ENCODE measurements at places on chromosomes 7 and 10.

DNA sequence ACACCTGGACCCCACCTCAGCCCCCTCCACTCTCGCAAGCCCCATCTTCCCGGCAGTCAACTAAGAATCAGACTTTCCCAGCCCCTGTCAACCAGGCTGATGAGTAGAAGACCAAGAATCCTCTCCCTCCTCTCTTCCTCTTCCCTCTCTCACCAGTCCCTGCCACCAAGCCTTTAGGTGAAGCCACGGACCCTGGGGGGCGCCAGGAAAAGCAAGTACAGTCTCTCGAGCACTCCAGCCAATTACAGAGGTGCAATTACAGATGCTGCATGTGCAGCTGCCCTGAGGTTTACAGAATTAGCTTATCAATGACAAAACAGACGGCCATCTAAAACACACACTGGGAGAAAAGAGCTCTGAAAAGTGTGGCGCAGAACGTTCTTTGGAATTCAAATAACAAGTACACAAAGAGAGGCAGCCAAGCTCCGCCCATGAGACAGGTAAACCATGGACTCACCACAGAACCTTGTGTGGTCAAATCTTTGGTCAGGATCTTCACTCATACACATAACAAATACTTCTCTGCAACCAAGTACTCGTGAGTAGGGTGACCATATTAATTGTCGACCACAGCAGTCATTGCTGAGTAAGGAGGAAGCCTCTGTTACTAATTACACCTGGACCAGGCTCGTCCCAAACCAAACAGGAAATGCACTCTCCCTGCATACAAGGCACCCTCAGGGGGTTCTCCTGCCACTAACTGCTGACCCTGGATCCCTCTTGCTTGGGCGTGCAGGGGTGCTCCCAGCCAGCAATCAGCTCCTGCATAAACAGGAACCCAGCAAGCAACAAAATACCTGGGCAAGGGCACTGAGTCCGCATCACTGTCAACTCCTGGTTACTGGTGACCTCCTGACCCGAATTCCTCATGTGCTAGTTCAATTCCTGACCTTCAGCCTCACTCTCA, 189.2 kb downstream of the FAM107B start:
- no peak for DNase-seq

DNA sequence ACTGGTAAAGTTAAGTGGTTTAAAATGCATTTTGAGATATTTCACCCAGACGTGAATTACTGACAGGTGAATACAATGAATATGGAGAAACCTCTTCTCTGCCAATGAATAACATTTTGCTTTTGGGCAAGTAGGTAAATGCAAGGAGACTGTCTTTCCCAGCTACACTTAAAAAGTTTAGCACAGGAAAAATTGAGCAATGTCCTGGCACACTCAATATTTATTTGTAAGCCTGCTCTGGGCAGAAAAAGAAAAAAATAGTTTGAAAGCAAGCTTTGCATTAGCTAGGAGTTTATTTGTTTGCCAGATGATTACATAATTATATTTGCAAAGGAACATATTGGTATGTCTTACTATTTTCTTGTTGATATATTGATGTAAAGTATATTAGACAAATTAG, 624.2 kb downstream of the ACTR3B start:
- DNase-seq: no peak

DNA sequence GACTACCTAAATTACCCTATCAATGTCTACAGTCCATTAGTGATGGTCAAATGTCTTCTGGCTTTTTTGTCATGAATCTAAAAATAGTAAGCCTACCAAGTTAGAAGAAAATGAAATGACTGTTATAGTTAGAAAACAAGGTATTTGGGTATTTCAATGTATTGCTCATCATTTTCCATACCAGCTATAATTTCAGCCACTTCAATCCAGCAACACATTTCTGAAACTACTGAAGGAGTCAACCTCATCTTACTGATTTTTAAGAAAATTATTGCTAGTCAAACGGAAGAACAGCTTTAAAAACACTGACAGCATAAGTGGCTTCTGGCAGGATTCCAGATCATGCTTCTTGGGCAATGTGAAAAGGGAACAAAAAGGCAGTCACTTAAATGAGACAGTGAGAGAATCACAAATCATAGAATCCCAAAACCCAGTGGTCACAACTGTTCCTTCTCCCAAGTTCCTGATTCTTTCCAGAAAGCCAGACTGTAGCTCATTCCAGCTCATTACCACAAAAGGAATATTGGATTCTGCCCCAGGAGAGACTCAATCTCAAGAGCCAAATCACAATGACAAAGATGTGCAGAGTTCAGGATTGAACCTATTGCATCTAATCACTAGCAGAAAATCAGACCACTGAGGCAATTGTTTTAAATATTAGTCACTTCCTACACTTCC, 61.2 kb upstream of the LRRN3 start:
- DNase-seq: no peak

DNA sequence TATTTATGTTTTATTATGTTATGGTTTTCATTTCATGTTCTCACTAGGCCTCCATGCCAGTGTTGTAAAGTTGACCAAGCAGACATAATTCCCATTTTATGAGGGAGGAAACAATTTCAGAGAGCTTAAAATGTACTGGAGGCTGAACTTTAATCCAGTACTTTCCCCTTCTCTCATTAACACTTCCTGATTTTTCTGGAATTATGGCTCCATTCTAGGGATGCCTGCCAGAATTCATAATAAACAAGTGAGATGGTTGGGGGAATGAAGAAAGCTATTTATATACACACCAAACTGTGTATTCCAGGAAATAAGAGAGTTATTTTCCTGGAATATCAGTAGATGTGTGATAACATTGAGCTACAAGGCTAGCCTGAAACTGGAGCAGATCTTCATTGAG, 6.9 kb downstream of the TMEM236 start:
- no peak for DNase-seq

DNA sequence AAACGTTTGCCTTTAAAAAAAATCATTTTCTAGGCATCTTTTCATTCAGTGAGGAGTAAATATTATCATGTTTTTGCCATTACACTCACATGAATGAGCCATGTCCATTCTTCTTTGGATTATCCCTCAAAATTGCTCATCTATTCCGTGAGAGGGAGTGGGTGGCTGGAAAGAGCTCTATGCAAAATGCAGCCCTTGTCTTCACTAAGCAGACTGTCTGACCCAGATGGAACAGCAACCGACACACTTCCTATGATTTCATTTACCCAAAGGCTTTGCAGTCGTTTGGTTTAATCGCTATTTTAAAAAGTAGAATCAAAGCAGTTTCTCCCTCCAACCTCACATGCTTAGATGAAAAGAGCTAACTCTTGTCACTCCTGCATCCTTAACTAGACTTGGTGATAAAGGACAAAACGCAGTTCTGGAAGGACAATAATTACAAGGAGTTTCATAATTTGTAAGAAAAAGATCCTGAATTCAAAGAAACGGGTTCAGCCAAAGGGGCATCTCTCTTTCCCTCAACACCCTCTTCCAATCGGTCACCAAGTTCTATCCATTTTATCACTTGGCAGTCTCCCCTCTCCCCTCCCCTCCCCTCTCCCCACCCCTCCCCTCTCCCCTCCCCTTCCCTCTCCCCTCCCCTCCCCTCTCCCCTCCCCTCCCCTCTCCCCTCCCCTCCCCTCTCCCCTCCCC, 198.1 kb upstream of the STK17A start:
- DNase-seq: no peak

DNA sequence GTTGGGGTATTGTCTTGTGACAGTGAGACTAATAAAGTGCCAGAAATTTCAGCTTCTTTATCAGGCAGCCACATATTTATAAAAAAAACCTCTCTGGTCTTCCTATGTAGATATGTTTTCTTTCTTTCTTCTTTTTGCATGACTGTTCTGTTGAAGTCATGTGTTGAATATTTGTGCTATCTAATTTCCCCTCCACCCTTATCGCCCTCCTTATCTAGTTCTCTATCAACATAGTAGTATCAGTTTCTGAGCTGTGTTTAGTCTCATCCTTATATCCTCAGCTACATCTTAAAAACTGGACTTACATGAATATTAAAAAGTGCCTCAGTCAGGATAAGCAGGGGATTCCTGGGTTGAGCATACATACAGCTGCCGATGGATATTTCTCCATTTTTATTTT, 53.9 kb downstream of the SEMA3D start:
- DNase-seq: no peak

- no peak for DNase-seq
Measured at GRCh38 chr10:74056050-74056818, 58.3 kb downstream of the VCL start.

DNA sequence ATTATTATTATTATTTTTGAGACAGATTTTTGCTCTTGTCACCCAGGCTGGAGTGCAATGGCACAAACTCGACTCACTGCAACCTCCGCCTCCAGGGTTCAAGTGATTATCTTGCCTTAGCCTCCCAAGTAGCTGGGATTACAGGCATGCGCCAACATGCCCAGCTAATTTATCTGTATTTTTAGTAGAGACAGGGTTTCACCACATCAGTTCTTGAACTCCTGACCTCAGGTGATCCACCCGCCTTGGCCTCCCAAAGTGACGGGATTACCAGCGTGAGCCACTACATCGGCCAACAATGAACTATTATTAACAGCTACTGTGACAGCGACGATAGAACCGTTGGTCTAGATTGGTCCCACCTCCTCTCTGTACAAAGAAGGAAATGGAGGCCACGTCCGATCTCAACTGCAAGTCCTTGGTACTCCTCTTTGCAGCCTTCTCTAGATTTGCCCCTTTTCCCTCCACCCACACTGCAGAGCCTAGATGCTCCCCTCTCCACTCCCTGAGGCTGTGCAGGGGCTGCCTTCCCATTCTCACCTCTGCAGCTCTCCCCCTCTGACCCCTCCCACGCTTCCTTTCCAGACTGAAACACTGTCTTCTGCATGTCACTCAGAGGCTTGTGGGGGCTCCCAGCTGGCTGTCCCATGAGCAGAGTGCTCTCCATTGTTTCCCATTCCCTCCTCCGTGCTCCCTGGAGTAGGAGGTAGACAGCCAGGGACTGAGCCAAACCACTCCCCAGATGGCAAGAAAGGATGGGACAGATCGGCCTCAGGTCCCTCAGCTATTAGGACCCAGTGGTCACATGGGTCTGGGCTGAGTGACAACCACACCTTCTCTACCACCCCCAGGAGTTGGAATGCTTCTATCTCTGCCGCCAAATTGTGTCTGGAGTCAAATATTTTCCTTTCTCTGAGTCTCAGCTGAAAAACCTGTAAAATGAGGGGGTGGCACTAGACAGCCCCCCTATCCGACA, 2.3 kb downstream of the LOXL4 start:
- no peak for DNase-seq

DNA sequence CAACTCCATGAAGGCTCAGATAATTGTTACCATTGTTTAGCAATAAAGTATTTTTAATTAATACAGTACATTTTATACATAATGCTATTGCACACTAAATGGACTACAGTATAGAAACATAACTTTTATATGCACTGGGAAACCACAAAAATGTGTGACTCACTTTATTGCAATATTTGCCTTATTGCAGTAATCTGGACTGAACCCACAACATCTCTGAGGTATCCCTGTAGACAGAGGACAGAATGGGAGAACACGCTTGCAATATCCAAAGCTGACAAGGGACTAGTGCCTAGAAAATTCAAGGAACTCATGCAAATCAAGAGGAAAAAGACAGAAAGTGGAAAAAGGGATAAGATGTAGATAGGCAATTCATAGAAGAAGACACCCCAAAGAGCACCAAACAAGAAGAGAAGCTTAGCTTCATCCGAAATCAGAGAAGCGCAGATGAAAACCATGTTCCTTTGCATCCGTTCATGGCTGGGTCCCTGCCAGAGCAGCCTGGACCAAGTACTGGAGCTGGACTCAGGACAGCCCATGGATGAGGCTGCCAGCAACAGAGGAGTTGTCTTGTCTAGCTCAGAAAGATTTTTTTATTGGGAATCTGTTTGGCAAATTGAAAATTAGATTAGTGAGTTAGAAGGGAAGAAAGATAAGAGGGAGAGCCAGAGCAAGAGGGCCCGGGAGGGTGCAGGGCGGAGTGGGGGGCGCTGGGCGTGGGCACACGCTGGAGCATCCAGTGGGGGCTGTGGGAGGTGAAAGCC, 16.0 kb upstream of the GALNTL5 start:
- no peak for DNase-seq

GRCh38 chr10:13238271-13239077, 4.3 kb upstream of the UCMA start:
- no peak for DNase-seq

DNA sequence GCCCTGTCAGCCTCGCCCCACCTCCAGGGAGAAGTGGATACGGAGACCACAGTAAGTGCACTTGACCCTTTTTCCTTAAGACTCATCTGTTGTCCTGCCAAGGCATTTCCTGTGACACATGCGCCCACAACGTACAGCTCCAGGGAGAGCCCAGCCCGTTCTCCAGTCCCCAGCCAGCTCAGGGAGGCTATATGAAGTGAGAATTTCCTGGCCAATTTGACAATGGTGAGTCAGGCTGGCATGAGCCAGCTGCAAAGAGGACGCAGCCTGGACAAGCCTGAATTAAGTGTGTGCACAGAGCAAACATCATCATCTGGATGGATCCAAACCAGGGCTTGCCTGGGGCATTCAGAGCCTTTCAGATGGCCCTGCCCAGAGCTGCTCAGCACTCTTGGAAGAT, 244.8 kb downstream of the KCNMA1 start:
- DNase-seq: no peak

- DNase-seq: no peak
Measured at GRCh38 chr7:50865450-50865849, 82.8 kb upstream of the GRB10 start.

DNA sequence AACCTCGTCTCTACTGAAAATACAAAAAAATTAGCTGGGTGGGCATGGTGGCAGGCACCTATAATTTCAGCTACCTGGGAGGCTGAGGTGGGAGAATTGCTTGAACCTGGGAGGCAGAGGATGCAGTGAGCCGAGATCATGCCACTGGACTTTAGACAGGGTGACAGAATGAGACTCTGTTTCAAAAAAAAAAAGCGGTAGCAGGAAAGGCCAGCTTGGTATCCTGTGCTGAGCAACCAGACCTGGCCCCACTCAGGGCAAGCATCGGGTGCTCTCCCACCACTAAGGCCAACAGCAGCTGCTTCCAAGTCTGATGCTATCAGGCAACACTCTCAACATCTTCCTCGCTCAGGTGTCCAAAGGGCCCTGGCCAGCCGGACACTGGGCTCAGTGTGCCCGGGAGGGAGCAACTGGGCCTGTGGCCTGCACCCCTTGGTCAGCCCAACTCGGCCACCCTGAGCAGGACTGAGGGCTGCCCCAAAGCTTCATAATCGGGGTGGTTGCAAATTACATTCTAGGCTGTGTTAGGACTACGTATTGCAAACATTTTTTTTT, 44.3 kb upstream of the MSMB start:
- DNase-seq: no peak

GRCh38 chr7:151709141-151710038, 167.5 kb downstream of the PRKAG2 start:
- no peak for DNase-seq

- DNase-seq: no peak
Measured at GRCh38 chr7:65971021-65971420, 11.0 kb downstream of the GUSB start.
